Body of pancreas (tissue), 4 donors: ENCODE measurements at places on chromosomes 7 and 10. TPM values are rescaled to one million over a fixed set of nuclear protein-coding genes. Genes with fewer than 3 reads are reported as not detected.

- no peak for DNase-seq
Observed at GRCh38 chr10:65838811-65839210, 1087.0 kb upstream of the LRRTM3 start.

GRCh38 chr10:45505311-45505710 is 131.3 kb downstream of the ALOX5 start:
- DNase-seq = no peak

- no peak for DNase-seq
Observed at GRCh38 chr10:69486922-69487730, 35.9 kb downstream of the TSPAN15 start.

DNA sequence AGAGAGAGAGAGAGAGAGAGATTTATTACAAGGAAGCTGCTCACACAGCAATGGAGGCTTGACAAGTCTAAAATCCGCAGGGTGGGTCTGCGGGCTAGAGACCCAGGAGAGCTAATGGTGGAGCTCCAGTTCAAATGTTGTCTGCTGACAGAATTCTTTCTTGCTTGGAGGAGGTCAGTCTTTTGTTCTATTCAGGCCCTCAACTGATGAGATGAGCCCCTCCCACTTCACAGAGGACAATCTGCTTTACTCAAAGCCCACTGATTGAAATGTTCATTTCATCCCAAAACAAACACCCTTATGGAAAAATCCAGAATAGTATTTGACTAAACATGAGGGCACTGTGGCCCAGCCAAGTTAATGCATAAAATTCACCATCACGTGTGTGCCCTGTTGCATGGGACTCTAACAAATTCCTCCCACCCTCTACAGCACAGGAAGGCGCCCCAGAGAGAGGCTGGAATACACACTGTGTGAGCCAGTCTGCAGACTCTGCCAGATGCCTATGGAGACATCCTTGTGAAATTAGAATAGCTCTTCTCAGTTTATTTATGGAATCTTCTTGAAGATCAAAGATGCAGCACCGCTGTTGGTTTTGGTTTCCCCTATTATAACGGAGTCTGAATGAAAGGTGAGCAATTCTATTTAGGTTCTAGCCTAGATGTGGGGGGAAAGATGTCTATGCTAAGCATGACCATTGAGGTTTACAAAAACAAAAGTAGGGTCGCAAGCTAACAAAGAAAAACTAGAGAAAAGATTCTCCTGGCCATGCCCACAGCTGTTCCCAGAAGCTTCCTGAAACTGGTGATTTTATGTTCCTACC is 123.0 kb upstream of the SFMBT2 start:
- DNase-seq = no peak

- DNase-seq = no peak
Observed at GRCh38 chr10:32268788-32269187, 78.2 kb downstream of the EPC1 start.

- DNase-seq = peak; percentile 49
Observed at GRCh38 chr10:6279540-6280267, 77.0 kb downstream of the PFKFB3 start.

DNA sequence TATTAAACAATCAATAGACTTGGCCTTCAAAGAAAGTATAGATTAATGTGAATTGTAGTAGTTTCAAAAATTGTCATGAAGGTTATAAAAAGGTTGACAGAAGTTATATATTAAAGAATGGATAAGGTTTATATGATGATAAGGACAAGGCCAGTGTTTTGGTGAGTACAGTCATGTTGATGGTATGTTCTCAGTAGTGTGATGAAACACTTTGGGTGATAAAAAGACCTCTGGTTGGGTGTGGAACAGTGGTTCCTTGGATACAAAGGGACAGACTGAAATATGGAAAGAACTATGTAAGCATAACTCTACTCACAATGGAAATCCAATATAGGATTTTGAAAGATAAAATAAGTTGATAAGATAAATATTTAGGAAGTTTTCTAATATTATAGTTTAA is 866.3 kb downstream of the ANKRD7 start:
- DNase-seq = no peak

DNA sequence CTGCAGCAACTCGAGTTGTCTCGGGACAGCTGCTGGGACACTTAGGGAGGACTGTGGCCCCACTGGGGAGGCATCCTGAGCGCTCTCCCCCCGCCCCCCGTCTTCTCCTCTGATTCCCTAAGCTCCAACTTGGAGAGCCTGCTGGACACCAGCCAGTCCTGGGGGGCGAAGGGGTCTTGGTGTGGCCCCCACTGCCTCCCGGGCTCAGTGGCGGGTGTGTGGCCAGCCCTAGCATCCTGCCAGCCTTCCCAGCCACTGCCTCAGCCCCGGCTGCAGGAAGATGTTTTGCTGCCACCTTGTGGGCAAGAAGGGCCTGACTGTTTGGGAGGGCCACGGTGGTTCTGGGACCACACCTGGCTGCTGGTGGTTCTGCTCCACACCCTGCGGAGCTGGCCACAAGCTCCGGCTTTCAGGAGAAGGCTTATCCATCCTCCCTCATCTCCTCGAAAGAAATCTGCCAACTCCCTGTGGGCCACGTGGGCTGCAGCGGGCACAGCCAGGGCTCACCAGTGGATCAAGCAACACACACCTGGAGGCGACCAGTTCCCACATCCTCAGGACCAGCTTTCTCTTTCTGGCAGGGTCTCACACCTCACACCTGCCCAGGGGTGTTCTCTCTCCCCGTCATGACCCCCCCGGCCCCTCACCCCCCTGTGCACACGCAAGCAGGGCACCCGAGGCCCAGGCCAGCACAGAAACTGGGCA is 24.8 kb downstream of the AGAP3 start:
- DNase-seq = peak; percentile 89

The CPXM2 gene
- total RNA-seq = 4.2 TPM

The NUTM2A gene
- total RNA-seq = 1.3 TPM
